ENCODE measurements at places on chromosomes 2 and 18. TPM values are rescaled to one million over a fixed set of nuclear protein-coding genes. Genes with fewer than 3 reads are reported as not detected.

Gene HOXD4
- total RNA-seq, result not detected

Gene MAP2
- 0.29 TPM for total RNA-seq

Gene AMER3
- not detected for total RNA-seq

Gene ERICH2
- total RNA-seq, result not detected

Gene POTEC
- not detected for total RNA-seq

Gene DTYMK
- 82.4 TPM for total RNA-seq

Gene MXD1
- total RNA-seq, result 5.5 TPM

Gene SLC40A1
- 0.61 TPM for total RNA-seq

Gene LAMA3
- 4.5 TPM for total RNA-seq

Gene NAT8
- total RNA-seq, result not detected

Gene MATN3
- not detected for total RNA-seq

Gene MEX3C
- 28.3 TPM for total RNA-seq

Gene CNGA3
- not detected for total RNA-seq

Gene UGT1A5
- total RNA-seq, result not detected

Gene LIMS3
- 0.69 TPM for total RNA-seq

Gene SLC23A3
- 0.37 TPM for total RNA-seq

Gene DUSP2
- total RNA-seq, result 181 TPM

All from GM12878 (cell line).